Activated CD4-positive, alpha-beta T cell treated with anti-CD3 and anti-CD28 coated beads for 36 hours (primary cell): ENCODE measurements at places on chromosomes 11 and 22. TPM values are rescaled to one million over a fixed set of nuclear protein-coding genes. Genes with fewer than 3 reads are reported as not detected.

- H3K4me1 ChIP-seq = no peaks in the 10 kb centered on the region
Observed at GRCh38 chr11:117409511-117409910, 81.9 kb downstream of the CEP164 start.

Gene HBE1
- total RNA-seq = not detected

Gene YPEL4
- total RNA-seq = 0.47 TPM

DNA sequence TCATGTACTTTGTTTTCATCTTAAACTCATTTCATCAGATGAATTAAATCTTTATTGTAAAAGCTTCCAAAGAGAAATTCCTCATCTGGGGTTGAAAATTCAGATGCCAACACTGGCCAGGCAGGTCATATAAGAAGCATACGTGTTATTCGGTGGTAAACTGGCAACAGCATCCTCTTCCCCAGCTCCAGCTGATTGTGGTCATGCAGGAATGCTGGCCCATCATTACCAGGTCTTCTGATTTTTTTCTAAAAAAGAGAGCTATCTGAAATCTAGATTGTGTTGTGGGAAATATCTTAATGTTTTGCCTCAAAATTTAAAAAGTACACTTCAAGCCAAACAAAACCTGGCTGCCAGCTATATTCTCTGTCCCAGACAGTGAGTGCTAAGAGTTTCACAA is 53.6 kb downstream of the ARFGAP2 start:
- H3K36me3 ChIP-seq = peaks cover 2% of the 10 kb centered on the region
- H3K4me1 ChIP-seq = no peaks in the 10 kb centered on the region
- no peak for DNase-seq
- H3K4me3 ChIP-seq = no peak overlapping the region

- peaks cover 3% of the 10 kb centered on the region for H3K36me3 ChIP-seq
- H3K27ac ChIP-seq = no peak overlapping the region
- no peak overlapping the region for H3K4me3 ChIP-seq
- no peak for DNase-seq
Observed at GRCh38 chr11:126359431-126360048, 4.1 kb downstream of the ST3GAL4 start.

DNA sequence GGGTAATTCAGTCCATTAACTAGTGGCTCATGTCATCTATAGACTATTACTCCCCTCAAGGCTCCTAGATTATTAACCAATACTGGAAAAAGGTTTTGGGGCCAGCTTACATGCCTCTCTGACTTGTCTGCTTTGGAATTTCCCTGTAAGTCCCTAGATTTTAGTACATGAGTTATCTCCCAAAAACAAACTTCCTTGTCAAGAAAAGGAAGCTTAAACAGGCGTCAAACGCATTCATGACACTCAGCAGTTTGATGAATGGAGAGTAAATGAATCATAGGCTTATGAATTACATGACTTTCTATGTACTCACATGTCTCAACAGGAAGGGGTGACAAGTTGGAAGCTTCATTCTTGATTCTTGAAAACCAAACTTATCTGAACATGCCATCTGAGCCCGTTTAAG is 70.8 kb downstream of the BLID start:
- H3K27ac ChIP-seq = no peak overlapping the region
- H3K27me3 ChIP-seq = peaks cover 4% of the 10 kb centered on the region
- H3K4me1 ChIP-seq = no peaks in the 10 kb centered on the region
- no peak for DNase-seq
- no peaks in the 10 kb centered on the region for H3K36me3 ChIP-seq
